CD8-positive, alpha-beta memory T cell (primary cell): ENCODE measurements at places on chromosomes 11 and 22. TPM values are rescaled to one million over a fixed set of nuclear protein-coding genes. Genes with fewer than 3 reads are reported as not detected.

GRCh38 chr11:31689559-31689958 lies 121.6 kb downstream of the PAX6 start:
- no peak for DNase-seq

DNA sequence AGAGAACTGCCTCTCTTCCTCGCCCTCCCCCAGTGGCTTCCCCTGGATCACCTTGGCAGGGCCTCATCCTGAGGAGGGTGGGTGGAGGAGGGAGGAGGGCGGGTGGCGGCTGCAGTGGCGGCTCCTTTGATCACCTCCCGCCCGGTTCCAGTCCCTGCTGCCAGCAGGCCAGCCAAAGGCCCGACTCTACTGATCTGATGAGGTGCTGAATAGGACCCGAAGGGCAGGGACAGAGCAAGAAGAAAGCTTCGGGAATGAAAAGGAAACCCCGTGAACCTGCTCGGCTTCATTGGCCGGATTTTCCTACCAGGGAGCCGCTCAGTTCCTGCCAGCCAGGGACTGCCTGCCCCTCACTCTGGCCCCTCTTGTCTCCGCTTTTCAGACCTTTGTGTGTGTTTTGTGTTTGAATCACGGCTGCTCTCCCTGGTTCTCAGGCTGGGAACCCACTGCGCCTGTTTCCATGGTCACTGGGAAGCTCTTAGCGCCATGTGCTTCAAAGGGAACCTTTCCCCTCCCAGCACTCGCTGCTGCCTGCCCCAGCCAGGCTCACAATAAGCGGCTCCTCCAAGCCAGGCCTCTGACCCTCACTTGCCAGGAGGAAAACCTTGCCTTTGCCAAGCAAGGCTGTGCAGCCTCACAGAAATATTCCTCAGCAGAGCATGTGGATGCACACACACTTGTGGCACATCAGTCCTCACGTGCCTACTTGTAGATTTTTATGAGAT lies 56.8 kb downstream of the C22orf31 start:
- DNase-seq: no peak

- DNase-seq: no peak
Measured at GRCh38 chr22:50710221-50710620, 27.8 kb upstream of the ACR start.

GRCh38 chr22:36221799-36222751 lies 17.3 kb downstream of the APOL2 start:
- DNase-seq: peak; percentile 24

GRCh38 chr11:92837595-92837994 lies 131.9 kb upstream of the MTNR1B start:
- DNase-seq: no peak

DNA sequence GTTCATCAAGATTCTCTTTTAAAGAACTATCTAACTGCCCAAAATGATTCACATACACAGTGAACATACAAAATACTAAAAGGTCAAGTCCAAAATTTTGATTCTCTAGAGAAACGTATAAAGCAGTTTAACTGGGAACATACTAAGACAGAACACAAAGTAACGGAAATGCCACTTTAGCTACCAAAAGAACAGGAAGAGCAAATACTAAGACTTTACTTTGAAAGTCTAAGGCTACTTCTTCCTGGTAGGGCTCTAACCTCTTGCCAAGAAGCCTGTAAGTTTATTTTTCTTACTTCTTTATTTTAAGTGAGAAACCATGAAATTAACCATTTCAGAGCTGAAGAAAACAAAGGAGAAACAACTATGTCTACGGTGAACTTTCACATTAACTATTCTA lies 6.2 kb downstream of the PICALM start:
- DNase-seq: no peak

GRCh38 chr11:12785901-12786300 lies 111.7 kb downstream of the TEAD1 start:
- no peak for DNase-seq

- DNase-seq: no peak
Measured at GRCh38 chr11:111748035-111748804, 18.0 kb downstream of the PPP2R1B start.

GRCh38 chr22:43689356-43689755 lies 122.7 kb downstream of the EFCAB6 start:
- no peak for DNase-seq

DNA sequence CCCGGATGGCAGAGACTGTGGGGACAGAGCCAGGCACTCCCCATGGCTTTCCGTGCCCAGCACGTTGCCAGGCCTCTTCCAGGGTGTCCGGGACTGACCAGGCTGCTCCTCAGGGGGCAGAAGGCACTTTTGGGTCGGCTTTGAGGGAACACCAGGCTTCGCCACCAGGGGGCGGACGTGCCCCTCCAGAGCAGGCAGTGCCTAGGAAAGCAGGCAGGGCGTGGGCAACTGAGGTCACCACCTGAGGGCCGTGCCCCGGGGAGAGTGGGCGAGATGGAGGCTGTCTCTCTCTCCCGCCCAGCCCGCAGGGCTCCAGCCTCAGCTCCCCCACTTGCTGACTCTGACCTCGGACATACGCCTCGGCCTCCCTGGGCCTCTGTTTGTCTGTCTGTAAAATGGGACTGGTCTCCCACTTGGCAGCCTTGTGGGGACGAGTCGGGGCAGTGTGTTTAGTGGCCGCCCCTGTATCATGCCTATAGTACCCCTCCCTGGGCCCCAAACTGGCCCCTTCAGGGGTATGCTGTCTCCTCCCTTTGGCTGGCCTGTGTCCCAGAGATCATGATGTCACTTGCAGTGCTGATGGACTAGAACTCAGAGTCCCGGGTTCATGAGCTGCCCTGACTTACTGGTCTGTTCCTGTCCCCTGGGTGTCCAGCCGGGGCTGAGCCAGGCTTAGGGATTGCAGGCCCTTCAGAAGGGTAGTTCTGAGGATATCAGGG lies 4.4 kb upstream of the PRR5 start:
- peak; percentile 90 for DNase-seq

GRCh38 chr11:64861227-64861975 lies 16.9 kb upstream of the CDC42BPG start:
- peak; percentile 45 for DNase-seq

DNA sequence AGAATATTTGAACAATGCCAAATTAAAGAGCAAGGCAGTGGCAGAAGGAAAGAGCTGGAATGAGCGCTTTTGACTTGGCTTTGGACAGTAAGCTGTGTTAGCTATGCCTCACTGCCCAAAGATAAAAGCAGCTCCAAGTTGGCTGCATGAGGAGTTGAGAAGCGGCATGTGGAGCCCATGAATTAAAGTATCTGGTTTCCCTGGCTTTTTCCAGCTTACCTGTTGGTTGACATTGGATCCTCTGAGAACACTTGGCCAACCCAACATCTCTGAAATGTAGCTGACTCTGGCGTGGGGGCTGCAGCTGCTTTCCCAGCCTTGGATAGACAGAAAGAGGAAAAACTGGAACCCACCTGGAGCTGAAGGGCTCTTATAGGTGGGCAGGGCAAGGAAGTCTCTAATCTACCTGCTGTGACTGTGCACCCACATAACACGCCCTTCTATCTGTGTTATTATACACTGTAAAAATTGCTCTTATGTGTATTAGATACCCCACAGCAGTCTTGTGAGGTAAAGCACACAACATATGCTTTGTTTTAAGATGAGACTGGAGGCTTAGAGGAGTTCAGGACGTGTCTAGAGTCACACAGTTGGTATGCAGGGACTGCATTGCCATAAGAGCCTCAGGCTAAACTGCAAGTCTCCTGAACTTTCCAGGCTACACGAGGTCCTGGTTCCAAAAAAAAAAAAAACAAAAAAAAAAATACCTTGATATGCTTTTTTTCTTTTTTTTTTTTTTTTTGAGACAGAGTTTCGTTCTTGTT lies 5.8 kb downstream of the UBASH3B start:
- no peak for DNase-seq

DNA sequence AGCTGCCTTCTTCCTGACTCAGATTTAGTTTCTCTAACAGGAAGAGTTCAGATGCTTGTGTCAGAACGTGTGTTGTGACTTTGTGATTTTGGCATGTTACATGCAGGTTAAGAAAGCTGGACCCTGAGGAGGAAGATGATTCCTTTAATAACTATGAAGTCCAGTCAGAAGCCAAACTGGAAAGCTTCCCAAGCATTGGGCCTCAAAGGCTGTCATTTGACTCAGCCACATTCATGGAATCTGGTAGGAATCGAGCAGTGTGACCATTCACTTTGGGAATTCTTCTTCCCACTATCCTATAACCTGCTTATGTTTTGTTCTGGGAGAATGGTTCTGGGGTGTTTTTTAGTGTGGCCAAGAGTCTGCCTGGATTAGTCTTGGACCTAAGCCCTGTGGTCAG lies 48.0 kb downstream of the CABIN1 start:
- DNase-seq: no peak

- DNase-seq: no peak
Measured at GRCh38 chr11:130227373-130227772, 67.8 kb downstream of the ST14 start.

Gene ROBO3
- 2.2 TPM for polyA plus RNA-seq

Gene RIBC2
- polyA plus RNA-seq: 0.47 TPM

Gene OR51S1
- not detected for polyA plus RNA-seq

Gene UCP2
- polyA plus RNA-seq: 962 TPM

Gene MRGPRF
- polyA plus RNA-seq: not detected

Gene GALNT18
- not detected for polyA plus RNA-seq

Gene IL10RA
- polyA plus RNA-seq: 659 TPM

Gene CARNS1
- polyA plus RNA-seq: 1.8 TPM

Gene THOC5
- polyA plus RNA-seq: 28.5 TPM

Gene CBX7
- polyA plus RNA-seq: 29.7 TPM

Gene SPDYC
- polyA plus RNA-seq: not detected

Gene UNC93B1
- polyA plus RNA-seq: 26.5 TPM
